OCI-M1 (cell line): ENCODE measurements at places on chromosomes 6 and 20.

DNA sequence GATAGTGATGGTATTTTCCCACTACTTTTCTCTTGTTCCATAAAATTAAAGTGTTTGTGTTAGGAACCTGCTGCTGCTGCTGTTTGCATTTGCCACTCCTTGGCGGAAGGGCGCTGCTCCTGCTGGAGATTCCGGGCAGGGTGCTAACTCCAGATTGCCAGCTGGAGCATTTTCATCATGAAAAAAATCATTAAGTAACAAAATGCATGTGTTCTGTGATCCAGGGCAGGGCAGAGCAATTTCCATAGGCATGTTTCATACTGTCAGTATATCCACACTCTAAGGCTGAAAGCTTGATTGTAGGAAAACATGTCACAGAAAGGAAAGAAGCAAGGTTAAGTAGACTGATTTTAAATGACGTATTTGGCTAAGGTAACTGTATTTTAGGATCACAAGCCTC is 24.0 kb downstream of the PBOV1 start:
- no peak for DNase-seq

DNA sequence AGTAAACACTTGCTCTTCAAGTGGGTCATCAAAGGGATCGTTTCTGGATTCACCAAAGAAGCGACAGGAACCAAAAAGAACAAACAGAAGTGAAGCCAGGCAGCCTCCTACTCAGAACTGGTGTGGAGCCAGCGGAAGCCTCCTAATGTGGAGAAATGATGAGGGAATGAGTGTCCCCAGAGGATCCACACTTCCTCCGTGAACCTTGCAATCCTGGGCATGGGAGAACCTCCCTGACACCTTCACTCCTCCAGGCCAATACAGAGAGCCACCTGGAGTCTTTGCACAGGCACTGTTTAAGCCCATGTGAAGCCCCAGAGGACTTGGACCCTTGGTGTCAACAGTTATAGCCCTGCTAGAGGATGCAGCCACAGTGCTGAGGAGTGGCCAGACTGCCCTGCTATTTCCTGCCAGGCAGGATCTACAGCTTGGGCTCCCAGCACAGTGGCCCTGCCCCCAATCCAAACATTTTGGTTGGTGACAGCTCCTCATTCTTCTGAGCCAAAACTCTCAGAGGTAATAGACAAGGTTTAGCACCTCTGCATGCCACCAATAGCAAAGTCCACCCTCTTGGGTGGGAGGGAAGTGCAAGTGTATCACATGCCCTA is 23.2 kb upstream of the SERINC1 start:
- no peak for DNase-seq

GRCh38 chr6:24445704-24446103 is 43.0 kb downstream of the MRS2 start:
- DNase-seq, result no peak

- DNase-seq, result peak; percentile 48
Observed at GRCh38 chr20:59007665-59008511, 834 bp upstream of the CTSZ start.

DNA sequence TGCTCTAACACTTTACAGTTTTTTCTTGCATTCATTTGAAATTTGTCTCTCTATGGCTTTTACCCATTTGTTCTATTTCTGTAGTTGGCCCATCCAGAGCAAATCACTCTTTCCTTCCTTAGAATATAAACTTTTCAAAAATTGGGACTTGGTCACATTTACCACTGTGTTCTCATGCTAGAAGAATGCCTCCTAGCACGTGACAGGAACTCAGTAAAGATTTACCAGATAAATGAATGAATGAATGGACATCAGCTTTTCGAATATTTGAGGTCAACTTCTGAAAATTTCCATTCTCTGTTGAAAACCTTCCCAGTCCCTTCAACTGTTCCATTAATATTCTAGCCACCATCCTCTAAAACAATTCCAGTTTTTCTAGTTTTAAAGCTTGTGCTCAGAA is 294.5 kb downstream of the CD83 start:
- no peak for DNase-seq

DNA sequence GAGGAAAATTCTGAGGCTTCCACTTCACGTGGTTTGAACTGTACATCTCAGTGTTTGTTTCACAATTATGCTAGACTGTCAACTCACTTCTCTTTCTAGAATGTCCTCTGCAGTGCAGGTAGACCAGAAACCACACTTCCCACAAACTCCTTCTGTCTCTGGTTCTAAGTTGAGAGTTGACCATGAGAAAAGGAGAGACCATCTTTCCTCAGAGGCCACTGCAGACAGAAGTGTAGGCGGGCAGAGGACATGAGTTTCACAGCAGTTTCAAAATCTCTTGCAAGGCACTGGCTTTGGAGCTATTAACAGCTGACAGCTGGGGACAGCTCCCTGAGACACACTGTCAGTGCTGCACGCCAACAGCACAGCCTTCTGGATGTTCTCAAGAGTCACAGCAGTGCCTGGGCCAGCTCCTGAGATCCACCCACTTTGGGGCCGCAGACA is 55.4 kb upstream of the MOXD1 start:
- peak; percentile 10 for DNase-seq

GRCh38 chr6:48973491-48973890 is 489.6 kb downstream of the MMUT start:
- no peak for DNase-seq

- no peak for DNase-seq
Observed at GRCh38 chr6:133769463-133769862, 119.5 kb upstream of the TCF21 start.

DNA sequence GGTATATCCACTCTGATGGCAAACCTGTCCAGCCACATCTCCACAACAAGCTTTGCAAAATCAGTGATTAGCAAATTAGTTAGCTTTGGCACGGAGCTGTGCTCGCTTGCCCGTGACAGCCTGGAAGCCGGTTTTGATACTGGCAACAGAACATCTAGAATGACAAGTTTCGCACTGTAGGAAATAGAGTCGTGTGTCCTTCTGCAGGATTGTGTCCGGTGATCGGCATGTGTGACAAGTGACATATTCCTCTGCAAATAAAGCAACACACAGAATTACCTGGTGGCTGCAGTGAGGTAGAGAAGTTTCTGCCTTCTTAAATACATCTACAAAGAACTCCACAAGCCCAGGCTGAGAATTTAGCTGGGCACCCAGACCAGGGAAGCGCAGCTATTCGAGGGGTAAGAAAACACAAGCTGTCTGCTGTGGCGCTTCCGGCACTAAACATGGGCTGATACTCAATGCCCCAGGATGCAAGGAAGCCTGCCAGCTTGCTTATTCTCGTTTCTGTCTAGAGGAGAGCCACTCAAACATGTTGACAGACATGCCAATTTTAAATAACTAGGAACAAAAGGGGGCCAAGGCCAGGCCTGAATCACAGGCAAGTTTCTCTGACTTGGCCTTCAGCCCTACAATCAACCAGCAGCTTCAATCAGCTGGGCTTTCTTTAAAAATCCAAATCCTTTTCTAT is 22.2 kb downstream of the EIF2S2 start:
- DNase-seq, result no peak

- peak; percentile 74 for DNase-seq
Observed at GRCh38 chr6:16316741-16317251, 78.4 kb downstream of the GMPR start.

DNA sequence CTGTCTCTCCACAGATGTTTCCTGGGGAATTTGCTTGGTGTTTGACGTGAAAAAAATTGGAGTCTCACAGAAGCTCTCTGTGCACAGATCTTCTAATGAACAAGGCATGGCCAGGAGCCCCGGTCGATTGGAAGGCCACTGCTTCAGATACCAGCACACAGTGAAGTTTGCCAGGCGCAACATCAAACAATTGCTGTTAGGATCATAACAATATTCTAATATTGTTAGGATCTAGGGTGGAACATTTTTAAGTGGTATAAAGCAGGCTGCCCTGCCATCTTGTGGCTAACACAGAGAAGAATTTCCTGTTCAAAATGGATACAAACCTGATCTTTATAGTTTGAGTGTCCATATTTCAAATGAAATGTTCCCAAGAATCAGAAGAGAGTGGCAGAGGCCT is 64.1 kb downstream of the C6orf118 start:
- peak; percentile 45 for DNase-seq

DNA sequence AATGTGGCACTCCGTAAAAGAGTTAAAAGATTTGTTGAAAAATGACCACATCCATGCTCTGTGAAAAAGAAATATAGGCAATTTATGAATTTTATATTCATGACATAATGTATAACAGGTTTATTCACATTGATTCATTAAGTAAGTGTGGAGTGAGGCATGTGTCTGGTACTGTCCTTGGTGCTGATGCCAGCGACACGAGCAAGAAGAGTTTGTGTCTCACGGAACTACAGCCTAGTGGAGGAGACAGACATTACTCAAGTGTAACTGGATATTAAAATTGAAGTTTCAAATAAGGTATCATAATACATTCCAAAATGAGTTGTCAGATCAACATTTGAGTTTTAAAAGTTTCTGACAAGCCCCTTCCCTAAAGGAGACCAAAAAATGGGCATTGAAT is 158.2 kb upstream of the PRND start:
- DNase-seq, result peak; percentile 46

- no peak for DNase-seq
Observed at GRCh38 chr6:157410045-157410444, 29.1 kb downstream of the ZDHHC14 start.

- peak; percentile 80 for DNase-seq
Observed at GRCh38 chr20:15236812-15237211, 899.4 kb upstream of the FLRT3 start.

- DNase-seq, result no peak
Observed at GRCh38 chr6:130129762-130130246, 92.9 kb downstream of the SAMD3 start.

GRCh38 chr20:60662307-60662706 is 589.8 kb upstream of the CDH4 start:
- DNase-seq, result no peak

GRCh38 chr20:44832724-44833123 is 22.4 kb upstream of the RIMS4 start:
- no peak for DNase-seq

DNA sequence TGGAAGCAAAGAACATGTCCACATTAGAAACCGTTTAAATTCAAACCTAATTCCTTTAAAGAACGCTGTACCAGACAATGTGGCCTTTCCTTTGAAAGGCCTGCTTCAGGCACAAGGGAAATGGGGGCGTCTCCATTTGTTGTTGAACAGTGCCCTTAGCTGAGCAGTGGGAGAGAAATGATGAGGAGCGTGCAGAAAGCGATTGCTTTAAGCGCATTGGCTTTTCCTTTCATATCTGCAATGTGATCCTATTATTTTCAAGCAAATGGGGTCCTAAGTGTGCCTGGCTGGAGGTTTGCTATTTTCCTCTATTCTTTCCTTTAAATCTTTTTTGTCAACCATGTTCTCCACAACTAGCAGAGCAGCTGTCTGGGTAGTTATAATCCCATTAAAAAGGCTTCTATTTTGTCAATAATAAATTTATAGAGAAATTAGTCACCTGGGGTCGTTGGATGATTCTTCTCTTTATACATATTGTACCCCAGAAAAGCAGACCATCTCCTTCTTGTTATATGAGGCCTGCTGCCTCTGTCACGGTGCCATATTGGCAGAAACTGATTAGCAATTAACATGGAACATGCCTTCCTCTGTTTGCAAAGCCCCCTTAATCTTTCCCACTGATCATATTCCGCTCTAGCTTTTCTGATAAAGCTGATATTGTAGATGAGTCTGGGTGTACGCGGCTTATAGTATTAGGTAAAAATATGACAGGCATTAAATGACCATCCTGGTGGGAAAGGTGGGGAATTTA is 151.1 kb upstream of the JAG1 start:
- DNase-seq, result no peak

GRCh38 chr6:88089708-88090107 is 42.1 kb downstream of the SPACA1 start:
- DNase-seq, result peak; percentile 35

DNA sequence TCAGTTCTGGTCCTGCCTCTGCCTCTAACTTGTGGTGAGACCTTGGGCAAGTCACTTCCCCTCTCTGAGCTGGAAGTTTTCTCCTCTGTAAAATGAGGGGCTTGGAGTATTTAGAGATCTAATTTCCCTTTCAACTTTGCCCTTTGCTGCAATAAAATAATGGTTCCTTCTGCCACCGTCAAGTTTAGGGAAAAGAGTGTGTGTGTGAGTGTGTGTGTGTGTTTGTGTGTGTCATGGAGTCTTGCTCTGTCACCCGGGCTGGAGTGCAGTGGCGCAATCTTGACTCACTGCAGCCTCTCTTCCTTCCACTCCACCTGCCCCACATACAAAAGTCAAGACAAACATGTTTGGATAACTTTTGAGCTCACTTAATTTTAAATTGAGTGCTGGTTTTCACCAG is 39.2 kb upstream of the PIM1 start:
- peak; percentile 35 for DNase-seq

GRCh38 chr6:79544299-79544927 is 7.2 kb upstream of the LCA5 start:
- DNase-seq, result peak; percentile 51

GRCh38 chr6:73377225-73377624 is 7.5 kb upstream of the OOEP start:
- DNase-seq, result peak; percentile 37

DNA sequence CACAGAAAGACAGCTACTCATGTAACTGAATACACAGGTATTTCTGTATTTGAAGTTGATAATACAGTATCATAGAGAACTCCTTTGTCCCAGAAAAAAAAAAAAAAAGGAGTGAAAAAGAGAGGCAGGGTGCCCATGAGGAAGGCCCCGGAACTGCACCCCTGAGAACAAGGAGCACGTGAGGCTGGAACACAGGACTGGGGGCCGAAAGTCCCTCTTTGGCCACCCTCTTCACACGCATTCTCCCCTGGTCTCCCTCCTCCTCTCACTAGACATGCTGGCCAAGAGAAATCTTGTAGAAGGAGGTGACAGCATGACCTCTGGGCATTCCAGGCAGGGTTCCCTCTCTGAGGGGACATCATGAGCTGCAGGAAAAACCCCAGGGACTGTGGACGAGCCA is 62.7 kb upstream of the TRAF3IP2 start:
- no peak for DNase-seq

DNA sequence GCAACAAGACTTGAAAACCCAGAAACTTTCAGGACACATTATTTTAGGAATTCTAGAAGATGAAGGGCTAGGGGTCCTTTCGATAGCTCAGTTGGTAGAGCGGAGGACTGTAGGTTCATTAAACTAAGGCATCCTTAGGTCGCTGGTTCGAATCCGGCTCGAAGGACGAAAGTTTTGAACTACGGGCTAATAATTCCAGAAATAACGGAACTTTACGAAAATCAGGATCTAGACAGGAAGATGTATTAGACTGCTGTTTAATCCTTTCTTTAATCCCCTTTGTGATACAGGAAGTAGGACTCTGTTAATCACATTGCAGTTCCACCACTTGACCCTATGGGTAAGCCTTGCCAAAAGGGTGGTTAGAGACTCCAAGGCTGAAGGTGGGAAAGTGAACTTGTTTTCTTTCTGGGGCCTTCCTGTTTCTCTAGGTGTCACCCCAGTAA is 21.2 kb upstream of the ABT1 start:
- peak; percentile 93 for DNase-seq
